ENCODE measurements at places on chromosomes 3 and 15.

DNA sequence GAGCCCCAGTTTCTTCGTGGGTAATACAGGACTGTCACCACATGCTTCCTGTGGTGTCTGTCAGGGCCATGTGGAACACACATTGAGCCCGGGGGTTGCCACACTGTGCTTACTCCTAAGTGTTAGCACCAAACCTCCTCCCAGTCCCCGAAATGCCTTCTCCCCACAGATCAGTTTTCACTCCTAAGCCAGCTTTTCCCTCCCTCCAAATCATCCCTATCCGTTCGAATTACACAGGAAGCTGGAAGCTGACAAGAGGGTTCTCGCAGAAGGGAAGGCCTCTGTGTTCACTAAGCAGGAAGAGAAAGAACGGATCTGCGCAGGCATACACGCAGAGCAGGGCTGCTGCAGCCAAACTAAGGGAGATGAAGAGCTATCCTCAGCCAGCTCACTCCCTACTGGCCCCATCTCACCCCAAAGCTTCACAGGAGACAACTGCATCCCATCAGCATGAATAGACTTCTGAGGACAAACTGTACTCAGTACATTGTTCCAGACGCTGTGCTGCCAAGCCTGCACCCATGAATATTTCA lies 32.3 kb downstream of the XXYLT1 start:
- DNase-seq = no peak

- DNase-seq = no peak
Measured at GRCh38 chr15:65423150-65423975, 616 bp upstream of the IGDCC4 start.

DNA sequence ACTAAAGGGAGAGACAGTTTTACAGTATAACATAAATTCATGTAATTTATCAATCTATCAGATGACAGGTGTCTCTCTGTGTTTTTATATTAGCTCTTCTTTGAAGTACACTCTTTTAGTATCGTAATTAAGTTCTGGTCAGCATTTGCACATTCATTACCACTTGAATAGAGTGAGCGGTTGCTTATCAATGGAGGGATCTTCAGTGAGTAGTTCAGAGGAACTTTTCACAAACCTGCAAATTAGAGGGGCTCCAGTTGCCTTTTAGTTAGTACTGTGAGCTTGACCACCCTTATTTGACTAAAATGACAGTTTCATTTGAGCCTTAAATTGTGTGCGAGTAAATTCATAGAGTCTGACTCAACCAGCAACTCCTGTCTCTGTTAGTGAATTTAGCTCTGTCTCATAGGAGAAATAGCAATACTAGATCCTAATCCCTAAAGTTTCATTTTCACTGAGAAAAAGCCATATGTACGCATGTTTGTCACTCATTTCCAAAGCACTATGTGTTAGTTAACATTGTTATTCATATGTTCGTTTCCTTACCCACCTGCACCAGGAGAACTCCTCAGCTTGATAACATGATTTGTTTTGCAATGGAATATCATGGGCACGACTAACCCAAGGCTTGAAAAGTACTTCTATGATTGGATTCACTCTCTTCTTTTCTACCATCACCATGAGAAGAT lies 57.5 kb upstream of the ZBED2 start:
- no peak for DNase-seq

- no peak for DNase-seq
Measured at GRCh38 chr3:42751609-42752008, 21.4 kb downstream of the CCDC13 start.

- no peak for DNase-seq
Measured at GRCh38 chr3:17765819-17766472, 23.5 kb upstream of the TBC1D5 start.

DNA sequence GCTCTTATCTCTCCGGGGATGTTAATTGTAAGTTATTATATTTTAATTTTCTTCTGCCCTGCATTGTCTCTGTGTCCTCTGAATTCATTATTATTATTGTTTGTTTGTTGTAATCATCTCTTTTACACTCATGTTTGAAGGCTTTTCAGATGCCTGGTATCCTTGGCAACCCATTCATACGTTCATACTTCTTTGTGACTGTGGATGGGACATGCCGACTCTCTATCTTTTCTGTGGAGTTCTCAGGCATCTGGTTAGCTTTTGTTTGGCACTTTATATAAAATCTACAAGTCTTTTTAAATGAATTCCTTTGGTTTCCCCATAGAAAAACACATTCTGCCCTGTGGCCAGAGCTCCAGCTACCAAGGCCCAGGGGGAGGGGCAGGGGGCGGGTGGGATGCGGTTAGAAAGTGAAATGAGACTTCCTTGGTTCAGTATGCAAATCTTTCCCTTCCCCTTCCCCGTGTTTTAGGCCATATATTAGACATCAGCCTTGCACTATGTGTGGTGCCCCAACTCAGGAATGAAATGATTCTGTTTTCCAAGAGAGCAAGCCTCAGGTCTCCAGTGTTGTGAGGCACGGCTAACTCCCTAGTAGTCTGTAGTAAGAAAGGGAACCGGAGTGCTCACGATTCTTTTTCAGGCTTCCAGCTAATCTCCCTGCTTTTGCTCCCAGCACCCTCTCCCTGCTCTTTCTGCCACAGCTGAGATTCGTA lies 79.2 kb downstream of the SST start:
- no peak for DNase-seq

DNA sequence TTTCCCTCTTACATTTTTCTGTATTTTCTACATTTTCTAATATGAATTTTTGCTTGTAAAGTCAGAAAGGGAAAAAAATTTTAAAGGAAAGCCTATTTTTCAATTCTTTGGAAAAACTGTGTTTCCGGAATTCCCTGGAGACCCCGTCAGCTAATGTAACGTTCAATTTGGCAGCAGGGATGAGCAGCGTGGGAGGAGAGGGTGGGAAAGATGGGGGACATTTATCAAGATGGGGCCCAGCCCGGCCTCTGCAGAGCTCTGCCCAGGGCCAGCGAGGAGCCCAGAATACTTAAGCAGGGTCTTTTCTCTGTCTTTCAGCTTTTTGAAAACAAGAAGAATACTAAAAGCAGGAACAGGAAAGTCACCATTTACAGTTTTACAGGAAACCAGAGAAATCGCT lies 129.0 kb downstream of the LRRK1 start:
- no peak for DNase-seq
